Activated naive CD4-positive, alpha-beta T cell (primary cell): ENCODE measurements at places on chromosomes 6 and 20.
A peak's percentile ranks its signal among the peaks of the same experiment; 100 is the strongest.

DNA sequence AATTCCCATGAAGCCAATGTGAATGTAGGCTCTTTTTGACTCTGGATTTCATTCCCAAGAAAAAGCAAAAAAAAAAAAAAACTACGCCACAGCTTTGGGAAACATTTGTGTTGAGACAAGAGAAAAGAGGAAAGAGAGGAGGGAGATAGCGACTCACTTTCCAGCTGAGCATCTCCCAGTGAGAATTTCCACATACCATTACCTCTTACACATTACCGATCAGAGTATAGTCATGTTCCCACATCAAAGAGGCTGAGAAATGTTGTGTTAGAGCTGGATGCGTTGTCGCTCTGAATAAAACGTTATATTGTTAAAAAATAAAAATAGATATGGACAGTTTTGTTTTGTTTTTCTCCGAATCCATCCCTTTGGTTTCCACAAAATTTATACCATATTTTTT is 1019.3 kb upstream of the ADGRB3 start:
- no peak for DNase-seq

- DNase-seq: no peak
These were observed 65.1 kb downstream of the REV3L start for GRCh38 chr6:111417946-111418345.

DNA sequence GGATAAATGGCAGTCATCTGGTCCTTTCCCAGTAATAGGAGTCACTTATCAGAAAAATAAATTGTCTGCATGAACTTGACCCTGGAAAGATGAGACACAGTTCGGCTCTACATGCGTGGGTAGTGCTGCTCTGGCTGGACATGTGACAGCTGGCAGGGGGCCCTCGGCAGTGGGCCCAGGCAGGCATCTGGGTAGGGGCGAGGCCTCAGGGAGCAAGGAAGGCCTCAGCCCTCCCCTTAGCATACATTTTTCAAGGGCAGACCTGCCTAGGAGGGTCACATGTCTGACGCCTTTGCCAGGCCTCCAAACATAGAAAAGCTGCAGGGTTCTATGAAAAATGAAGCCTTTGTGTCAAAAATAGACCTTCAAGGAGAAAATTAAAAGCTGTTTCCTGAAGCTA is 12.8 kb upstream of the ILRUN start:
- DNase-seq: no peak

- no peak for DNase-seq
These were observed 343.3 kb downstream of the BCKDHB start for GRCh38 chr6:80449726-80450125.

GRCh38 chr6:103002282-103002681 is 1608.8 kb downstream of the GRIK2 start:
- DNase-seq: no peak

DNA sequence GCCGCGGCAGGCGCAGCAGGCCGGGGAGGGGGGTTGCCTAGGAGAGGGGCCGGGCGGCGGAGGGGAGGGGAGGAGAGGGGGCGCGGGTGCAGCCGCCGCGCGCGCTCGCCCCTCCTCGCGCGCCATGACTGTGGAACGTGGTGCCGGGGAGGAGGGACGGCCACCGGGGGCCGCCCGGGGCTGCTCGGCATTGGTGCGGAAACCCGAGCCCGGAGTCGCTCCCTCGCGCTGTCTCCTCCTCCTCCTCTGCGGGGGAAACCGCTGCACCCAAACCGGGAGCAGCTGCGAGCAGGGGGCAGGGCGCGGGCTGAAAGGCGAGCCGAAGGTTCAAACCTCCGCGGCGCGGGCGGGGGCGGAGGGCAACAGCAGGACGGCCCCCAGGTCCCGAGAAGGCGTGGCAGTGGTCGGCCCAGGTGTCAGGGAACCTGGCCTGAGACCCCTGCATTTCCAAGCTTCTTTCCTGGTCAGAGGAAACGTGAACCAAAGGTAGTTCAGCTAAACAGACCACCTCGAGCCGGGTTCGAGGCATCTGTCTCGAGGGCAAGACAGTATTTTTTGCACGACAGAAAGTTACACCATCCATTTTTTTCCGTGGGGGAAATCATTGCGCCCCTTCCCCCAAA is 1.4 kb upstream of the TRERF1 start:
- DNase-seq: peak; percentile 37

- no peak for DNase-seq
These were observed 303.7 kb downstream of the ESR1 start for GRCh38 chr6:152110886-152111820.

DNA sequence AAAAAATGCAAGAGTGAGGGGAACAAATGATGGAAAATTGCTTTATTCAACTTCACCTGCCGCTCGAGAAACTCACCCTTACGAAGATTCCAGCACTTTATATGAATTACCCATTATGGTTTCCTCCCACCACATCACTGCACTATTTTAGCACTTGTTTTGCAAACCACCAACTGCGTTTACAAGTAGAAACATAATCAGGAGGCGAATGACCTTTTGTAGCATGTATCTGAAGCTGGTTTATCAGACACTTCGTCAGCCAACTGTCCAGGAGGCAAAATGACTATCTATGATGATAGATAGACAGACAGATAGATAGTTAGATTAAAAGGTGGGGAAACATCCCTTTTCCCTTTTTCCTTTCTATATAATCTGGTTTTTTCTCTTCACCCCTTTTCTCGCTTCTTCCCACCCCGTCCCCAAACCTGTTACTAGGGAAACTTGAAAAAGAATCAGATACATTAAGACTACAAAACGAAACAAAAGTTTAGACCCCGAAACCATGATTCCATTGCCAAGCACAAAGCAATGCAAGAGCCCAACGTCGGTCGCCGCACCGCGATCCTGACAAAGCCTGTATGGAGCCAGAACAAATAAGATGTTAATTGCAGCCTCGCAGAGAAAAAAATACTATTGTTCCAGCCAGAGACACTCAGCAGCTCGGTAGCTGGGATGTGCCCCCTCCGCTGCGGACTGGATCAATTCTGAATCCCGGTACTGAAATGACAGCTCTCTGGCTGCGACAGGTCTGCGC is 933 bp upstream of the ADGRB3 start:
- DNase-seq: no peak

DNA sequence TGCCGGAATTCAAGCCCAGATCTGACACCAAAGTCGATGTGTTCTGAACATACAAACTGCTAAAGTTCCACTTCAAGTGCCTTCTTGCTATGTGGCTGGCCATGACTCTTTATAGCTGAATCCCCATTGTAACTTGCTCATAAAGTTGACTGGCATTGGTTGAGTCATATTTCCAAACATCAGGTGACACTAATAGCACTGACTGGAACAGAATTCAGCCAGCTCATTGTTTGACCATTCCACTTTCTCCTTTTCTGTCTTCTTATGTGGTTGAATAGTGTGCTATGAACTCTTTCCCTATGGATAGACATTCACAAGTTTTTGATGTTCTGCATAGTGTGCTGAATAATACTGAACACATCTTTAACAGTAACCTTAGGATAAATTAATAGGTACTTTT is 266.2 kb upstream of the ZFP64 start:
- DNase-seq: no peak

DNA sequence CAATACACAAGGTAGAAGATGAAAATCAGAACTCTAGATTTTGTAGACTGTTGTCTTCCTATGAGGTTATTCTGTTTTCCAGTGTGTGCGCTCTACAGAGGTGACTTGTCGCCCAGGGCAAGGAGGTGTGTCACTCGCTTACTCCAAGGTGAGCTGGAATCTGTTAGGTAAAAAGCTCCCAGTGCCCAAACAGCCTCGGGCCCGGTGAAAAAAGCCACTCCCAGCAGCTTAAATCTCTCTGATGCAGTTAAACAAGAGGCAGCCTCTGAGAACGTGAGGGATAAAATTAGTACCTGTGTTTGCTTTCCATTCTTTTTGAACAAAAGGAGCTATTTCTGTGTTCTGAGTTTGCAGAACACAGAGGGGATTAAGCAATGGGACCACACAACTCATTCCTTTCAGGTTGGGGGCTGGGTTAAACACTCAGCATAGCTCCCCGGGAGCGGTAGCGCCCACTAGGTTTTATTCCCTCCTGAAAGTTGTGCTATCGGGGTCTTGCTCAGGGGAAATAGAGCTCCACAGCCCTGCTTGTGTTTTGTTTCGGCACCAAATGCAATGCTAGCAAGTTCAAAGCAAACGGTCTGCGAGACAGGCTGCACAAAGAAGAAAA is 181.2 kb downstream of the FOXA2 start:
- DNase-seq: no peak

- DNase-seq: no peak
These were observed 48.2 kb downstream of the SSR1 start for GRCh38 chr6:7264686-7265384.

GRCh38 chr20:19110881-19111460 is 101.5 kb upstream of the SLC24A3 start:
- DNase-seq: no peak

DNA sequence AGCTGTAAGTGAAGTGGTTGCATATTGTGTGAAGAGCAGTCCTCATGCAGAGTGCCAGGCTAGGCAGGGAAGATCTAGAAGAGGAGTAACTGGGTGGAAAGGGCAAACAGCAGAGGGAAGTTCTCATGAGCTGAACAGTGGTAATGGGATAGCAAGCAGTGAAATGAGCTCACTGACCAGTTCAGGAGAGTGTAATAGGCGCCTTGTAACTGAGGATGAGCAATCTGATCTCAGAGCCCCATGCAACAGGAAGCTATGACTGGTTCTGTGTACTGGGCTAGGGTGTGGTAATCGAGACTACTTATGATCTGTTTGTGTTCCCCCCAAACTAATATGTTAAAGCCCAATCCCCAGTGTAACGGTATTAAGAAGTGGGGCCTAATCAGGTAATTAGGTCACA is 98.6 kb downstream of the RFX6 start:
- DNase-seq: no peak

GRCh38 chr6:20777801-20778200 is 243.5 kb downstream of the CDKAL1 start:
- DNase-seq: no peak

GRCh38 chr6:6688283-6688682 is 99.8 kb downstream of the LY86 start:
- DNase-seq: no peak

DNA sequence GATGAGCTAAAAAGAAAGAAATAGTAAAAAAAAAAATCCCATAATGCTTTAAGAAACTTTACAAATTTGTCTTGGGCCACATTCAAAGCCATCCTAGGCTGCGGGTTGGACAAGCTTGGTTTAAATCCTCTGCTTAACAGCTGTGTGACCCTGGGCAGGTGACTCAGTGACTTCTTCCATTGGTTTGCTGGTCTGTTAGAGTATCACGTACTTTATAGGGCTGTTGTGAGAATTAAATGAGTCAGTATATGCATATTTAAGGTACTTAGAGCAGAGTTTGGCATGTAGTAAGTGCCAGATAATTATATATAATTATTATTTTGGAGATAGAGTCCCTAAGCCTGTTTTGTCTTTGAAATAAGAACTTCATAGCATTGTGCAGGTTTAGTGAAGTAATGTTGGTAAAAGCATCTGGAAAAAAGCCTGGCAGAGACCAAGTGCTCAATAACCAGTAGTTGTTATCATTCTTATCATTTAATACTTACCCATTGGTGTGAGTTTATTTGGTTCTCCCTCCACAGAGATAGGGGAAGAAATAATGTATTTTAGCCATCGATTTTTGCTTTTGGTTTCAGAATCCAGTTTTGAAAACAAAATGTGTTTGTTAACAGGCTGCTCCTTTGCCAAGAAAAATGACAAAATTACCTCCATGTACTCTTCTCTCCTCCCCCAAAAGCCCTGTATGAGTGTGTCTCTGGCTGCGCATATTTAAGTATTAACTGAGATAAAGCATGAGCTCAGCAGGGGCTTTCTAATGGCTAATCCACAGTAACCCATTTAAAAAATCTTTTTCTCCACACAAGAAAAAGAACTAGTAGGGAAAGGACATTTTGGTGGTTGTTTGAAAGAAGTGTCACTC is 67.2 kb downstream of the FOXO3 start:
- no peak for DNase-seq

GRCh38 chr20:48723308-48724264 is 104.2 kb downstream of the PREX1 start:
- DNase-seq: no peak

GRCh38 chr20:38859070-38859690 is 53.7 kb downstream of the PPP1R16B start:
- DNase-seq: no peak

DNA sequence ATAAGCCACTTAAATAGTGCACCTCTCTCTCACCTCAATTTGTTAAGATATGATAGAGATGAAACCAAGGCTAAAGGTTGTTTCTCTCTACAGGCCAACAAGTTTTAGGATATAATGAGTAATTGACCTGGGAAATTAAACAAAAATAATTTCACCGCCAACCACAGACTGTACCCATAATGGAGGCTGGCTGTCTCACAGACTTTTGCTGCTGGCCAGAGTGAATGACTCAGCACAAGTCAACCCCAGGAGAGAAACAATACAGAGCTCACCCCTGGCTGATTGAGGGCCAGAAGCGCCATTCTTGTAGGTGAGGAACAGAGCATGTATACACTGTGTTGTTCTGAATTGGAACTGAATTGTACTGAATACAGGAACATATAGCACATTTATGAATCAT is 99.9 kb downstream of the CAP2 start:
- DNase-seq: no peak

GRCh38 chr6:13729891-13730290 is 18.3 kb upstream of the RANBP9 start:
- DNase-seq: no peak

GRCh38 chr6:168992446-168993144 is 261.1 kb downstream of the THBS2 start:
- DNase-seq: no peak

- DNase-seq: no peak
These were observed 449.0 kb upstream of the MMS22L start for GRCh38 chr6:97732045-97732444.

- no peak for DNase-seq
These were observed 230.8 kb downstream of the CD83 start for GRCh38 chr6:14348389-14348788.

- DNase-seq: no peak
These were observed 192.8 kb downstream of the CLIC5 start for GRCh38 chr6:45822873-45823272.

- no peak for DNase-seq
These were observed 53.9 kb downstream of the CDK19 start for GRCh38 chr6:110761371-110761770.

GRCh38 chr6:53648184-53648943 is 17.2 kb downstream of the KLHL31 start:
- no peak for DNase-seq

GRCh38 chr6:25138233-25138933 is 140.8 kb upstream of the CARMIL1 start:
- no peak for DNase-seq

GRCh38 chr20:47455133-47456040 is 46.3 kb upstream of the NCOA3 start:
- DNase-seq: no peak
